ENCODE measurements at places on chromosomes 16 and 17.

- DNase-seq = no peak
These were observed 1.3 kb downstream of the GSPT1 start for GRCh38 chr16:11914210-11915113.

GRCh38 chr16:50657241-50657640 is 23.9 kb downstream of the SNX20 start:
- no peak for DNase-seq

- no peak for DNase-seq
These were observed 489 bp downstream of the ZC3H18 start for GRCh38 chr16:88570691-88571092.

DNA sequence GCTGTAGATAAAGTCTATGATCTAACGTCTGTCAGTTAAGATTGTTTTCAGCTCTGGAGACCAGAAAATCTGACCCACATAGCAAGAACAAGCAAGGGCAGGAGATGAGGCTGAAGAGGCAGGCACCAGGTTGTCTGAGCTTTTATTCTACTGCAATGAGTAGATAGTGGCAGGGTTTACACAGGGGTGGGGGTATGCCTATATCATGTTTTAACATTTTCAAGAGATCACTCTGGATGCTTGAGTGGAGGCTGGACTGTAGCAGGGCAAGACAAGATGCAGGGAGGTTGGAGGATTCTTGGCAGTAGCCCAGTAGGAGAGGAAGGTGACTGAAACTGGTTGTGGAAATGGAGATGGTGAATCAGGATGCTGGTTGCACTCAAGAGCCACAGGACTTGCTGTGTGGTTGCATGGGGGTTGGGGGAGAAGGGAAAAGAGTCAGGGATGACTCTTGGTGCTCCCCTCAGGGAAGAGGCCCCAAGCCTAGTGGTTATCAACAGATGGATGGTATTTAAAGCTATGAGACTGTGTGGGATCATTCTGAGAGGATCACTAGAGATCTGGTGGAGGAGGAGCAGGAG is 143.1 kb upstream of the KCNJ18 start:
- no peak for DNase-seq

DNA sequence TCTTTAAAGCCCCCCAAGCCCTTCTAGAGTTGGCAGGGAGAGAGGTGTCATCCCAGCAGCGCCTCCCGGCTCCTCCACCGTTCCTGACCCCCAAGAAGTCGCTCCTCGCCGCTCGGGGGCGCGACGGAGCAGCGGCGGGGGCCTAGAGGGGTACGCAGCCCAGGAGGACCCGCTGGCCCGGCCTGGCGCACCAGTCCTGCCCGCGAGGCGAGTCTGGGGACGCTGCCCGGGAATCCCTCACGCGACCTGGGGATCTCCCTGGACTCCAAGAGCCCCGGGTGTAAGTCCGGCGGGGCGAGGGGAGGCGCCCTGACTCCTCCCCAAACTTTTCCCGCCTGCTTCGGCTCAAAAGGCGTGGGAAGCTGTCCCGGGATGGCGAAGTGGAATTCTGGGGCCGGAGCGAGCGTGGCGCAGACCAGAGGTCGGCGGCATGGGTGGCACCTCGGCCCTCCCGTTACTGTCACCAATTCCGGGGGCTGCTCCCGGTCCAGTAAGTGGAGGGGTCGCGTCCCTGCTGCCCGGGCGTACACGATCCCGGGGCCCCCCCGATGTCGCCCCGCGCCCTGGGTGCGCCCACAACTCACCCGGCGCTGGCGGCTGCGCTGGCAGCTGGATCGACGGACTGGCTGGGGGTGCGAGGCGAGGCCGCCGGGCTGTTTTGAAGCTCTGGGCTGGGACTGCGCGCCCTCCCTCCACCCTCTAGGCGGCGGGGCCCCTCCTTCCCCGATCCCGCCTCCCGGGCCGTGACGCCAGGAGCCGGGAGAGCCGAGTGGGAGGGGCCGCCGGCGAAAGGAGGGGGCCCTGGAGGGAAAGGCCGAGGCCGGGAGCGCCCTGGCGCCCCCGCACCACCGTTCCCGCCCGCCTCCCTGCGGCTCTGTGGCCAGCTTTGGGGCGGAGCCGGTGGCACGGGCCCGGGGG is at the start of gene EMP2:
Gene EMP2 (minus strand): TSS at position 634 of the 918 bp plus-strand sequence. CDS start 32,981 bp downstream, outside the sequence.
- no peak for DNase-seq

DNA sequence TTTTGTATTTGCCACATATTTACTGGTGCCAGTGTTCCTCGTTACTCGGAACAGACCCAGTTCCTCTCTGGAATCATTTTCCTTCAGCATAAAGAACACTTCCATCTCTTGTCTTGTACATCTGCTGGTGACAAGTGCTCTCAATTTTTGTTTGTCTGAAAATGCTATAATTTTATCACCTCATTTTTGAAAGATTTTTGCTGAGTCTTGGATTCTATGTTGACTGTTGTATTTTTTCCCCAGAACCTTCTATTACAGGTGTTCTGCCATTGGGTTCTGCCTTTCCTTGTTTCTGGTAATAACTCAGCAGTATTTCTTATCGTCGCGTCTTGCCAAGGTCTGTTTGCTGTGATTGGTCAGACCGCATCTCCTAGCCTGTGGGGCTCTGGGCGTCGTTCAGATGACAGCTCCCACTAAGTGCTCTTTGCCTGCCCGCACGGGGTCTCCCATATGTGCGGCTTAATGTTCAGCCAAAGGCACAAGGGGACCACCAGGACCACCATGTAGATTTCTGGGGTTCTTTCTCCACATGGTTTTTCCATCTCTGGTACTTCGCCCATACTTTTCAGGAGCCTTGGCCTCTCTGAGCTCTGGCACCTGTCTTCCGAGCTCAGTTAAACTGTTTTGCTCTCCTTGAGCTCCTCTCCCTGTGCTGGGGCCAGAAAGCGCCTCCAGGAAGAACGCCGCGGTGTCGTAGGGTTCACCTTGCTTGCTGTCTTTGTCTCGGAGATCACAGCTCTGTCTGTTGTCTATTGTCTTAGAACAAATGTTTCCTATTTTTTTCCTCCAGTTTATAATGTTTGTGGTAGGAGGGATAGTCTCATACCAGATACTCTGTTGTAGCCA is 80.0 kb downstream of the METRNL start:
- no peak for DNase-seq

DNA sequence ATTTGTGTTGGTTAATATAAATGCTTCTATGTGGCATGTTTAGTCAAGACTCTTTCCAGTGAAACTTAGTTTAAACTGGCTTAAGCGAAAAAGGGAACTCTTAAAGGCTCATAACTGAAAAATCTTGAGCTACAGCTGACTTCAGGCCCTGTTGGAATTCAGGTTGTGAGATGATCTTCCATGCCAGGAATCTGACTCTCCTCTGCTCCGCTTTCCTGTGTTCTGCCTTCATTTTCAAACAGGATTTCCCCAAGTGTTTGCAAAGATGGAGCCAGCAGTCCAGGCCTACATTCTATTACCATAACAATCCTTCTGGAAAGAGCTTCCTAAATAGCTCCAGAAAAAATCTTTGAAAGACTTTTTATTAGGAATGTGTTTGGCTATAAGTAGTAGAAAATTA is 134.9 kb downstream of the NLK start:
- no peak for DNase-seq

DNA sequence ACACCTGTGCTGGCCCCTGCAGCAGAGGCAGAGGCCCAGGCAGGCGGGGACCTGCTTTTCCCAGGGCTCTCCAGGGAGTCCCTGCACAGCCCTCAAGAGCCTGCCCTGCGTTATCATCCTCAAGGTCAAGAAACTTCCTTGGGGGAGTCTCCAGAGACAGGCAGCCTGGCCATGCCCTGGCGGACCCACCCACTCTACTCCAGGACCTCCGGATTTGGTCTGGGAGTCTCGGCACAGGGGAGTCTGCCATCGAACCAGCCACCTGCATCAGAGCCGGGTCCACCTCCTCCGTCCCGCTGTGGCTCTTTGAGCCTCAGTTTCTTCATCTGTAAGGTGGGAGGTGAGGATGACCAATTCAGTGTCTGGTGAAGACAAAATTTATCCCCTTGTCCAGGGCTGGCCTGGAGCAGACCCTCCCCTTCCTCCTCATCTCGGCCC is 75.3 kb upstream of the TNRC6C start:
- no peak for DNase-seq

DNA sequence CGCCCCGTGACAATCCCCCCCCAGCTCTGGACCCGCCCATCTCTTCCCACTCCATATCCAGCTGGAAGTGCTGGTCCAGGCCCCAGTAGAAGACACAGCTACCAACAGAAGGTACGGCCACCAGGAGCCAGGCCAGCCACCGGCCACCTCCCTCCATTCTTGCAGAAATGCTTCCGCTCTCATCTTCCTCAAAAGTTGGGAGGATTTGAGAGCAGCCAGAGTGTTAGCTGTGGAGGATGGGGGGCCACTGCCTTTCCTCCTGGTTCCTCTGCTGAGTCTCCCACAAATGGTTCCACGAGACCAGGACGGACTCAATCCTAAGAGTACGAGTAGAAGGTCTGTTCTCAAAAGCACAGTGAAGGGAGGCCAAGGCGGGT is 78.3 kb downstream of the GAS7 start:
- DNase-seq = no peak

DNA sequence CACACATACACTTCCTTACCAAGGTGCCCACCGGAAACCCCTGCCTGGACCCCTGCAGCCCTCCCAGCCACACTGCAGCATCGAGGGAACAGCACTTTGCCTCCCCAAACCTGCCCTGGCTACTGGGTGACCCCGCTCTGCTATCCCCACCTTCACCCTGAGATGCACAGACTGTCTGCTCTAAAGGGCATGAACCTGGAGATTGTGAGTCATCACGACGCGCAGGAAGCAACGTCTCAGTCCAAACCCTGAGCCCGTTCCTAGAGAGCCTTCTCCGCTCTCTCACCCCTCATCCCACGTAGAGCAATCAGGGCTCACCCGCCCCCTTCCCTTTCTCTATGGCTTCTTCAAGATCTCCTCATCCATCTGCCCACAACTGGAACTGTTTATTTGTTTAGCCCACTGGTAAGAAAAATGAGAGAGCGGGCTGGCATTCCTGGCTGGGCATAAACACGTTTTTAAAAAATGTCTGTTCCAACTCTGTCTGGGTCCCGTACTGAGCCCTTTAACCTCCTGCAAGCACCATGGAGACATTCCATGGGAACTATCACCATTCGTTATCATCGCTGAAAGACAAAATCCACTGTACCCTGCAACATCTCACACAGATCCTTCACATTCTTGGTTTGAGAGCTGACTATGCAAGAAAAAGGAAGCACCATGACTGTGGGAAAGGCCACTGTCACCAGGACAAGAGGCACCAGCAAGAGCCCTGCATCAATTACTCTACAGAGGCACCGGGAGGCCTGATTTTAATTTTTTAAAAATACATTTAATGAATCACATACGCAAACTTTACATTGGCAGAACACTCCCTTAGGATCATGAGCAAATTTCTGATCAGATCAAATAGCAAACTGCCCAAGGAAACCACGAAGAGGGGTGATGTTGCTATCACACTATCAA is 28.2 kb downstream of the ZFHX3 start:
- DNase-seq = no peak

- DNase-seq = no peak
These were observed 6.0 kb downstream of the DOC2A start for GRCh38 chr16:30004811-30005242.

DNA sequence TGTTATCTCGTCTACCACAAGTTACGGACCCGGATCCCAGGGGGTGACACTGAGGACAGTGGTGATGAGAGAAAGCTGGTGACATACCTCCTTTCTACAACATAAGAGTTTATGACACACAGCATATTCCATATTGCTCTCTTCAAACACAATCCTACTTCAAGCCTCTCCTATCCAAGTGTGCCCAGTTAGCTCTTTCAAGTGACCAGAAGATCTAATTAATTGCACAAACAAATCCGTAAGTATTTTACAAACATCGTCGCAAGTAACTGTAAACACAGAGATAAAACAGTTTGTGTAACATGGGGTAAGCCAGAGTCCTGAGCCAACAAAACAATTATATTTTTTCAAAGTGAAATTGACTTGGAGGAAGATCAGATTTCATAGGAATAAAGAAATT is 235.0 kb downstream of the CHD9NB start:
- DNase-seq = no peak
